ENCODE measurements at places on chromosomes 4 and X. TPM values are rescaled to one million over a fixed set of nuclear protein-coding genes. Genes with fewer than 3 reads are reported as not detected.
A peak's percentile ranks its signal among the peaks of the same experiment; 100 is the strongest.

DNA sequence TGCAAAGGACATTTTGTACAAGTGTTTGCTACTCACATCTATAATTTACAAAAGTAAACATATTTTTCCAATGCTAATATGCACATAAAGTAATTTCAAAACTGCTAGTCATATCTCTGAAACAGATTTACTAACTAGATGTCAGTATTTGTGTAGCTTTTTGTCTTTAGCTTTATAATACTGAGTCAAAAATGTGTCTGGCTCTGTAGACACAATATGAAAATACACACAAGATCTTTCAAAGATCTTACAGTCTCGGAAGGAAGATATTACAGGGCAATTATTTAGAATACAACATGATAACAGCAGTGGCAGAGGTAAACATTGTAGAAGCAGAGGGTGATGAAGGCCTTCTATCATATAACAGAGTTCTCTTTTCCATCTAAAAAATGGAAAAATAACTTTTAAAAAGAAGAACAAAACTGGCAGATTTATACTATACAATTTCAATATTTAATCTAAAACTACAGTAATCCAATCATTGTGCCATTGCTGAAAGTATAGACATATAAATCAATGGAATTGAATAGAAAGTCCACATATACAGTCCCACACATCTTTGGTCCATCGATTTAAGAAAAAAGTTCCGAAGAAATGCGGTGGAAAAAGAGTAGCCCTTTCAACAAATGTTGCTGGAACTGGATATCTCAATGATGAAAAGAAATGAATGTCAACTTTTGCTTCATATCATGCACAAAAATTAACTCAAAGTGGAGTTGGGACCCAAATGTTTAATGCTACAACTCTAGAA lies 29.4 kb downstream of the ARAP2 start:
- no peak for DNase-seq

Gene DGKK
- not detected for total RNA-seq

GRCh38 chr4:118348886-118349285 lies 3.9 kb downstream of the PRSS12 start:
- DNase-seq: no peak

GRCh38 chrX:22652596-22652995 lies 347.2 kb upstream of the DDX53 start:
- no peak for DNase-seq

Gene GABRA4
- 3.8 TPM for total RNA-seq

- no peak for DNase-seq
Measured at GRCh38 chr4:114136069-114136468, 156.6 kb upstream of the ARSJ start.

- DNase-seq: no peak
Measured at GRCh38 chrX:154715825-154716224, 35.1 kb downstream of the GAB3 start.

GRCh38 chr4:27048429-27049238 lies 188.0 kb downstream of the STIM2 start:
- no peak for DNase-seq

- DNase-seq: peak; percentile 82
Measured at GRCh38 chr4:123398066-123398852, 1.7 kb downstream of the SPRY1 start.

Gene SCML2
- total RNA-seq: 1.4 TPM

Gene RTL9
- 0.38 TPM for total RNA-seq

- no peak for DNase-seq
Measured at GRCh38 chrX:24860140-24860539, 155.6 kb downstream of the ARX start.

DNA sequence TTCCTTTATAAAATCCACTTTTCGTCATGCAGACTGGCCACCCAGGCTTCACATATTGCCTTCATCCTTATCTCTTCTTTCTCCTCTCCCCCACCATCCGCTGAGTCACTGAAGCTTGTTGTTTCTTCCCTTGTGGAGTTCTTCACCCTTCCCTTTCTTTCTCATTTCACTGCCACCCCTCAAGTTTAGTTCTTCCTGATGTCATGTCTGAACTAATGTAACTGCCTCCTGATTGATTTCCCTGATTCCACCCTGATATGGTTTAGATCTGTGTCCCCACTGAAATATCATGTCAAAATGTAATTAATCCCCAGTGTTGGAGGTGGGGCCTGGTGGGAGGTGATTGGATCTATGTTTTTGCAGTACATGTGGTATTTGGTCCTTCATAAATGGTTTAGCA lies 151.4 kb downstream of the CPEB2 start:
- no peak for DNase-seq

Gene OSTC
- total RNA-seq: 30.5 TPM

- no peak for DNase-seq
Measured at GRCh38 chrX:124239911-124240310, 92.5 kb upstream of the TEX13D start.

Gene ANOS1
- total RNA-seq: 4.9 TPM

- DNase-seq: no peak
Measured at GRCh38 chr4:10354746-10355145, 102.5 kb downstream of the ZNF518B start.

DNA sequence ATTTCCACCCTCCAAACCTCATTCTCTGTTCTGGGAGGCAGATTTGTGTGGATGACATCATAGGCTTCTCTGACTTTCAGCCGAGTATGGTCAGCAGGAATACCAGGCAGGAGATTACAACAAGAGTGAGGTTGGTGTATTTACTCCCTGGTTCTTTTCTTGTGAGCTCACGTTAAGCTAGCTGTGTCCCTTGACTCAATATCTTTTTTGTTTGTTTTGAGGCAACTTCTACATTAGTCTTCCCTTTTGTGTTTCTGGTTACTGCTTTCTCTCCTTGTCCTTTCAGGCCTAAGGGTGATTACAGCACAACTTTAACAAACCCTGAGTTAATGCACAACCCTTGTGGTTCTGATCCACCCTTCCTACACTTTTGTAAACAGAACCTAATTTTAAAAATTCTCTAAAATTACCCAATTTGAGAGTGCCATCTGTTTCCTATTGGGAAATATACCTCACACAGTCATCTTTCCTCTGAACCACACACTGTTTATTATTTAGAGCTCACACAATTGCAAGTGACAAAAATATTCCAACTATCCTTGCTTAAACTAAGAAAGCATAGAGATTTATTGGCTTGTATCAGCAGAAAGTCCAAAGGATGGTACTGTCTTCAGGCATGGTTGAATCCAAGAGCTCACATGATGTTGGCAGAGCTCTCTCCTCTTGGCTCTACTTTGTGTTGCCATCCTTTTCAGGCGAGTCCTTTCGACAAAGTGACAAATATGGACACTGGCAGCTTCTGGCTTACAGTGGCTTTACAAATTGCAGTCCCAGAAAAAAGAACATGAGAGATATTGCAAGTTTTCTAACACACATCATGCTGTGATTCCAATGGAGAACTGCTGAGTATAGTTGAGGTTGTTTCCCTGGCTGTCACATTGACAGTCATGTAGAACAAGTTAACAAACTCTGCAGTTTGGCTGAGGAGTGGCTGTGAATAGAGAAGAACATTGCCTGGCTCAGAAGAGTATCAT lies 150.5 kb upstream of the DDIT4L start:
- DNase-seq: no peak

DNA sequence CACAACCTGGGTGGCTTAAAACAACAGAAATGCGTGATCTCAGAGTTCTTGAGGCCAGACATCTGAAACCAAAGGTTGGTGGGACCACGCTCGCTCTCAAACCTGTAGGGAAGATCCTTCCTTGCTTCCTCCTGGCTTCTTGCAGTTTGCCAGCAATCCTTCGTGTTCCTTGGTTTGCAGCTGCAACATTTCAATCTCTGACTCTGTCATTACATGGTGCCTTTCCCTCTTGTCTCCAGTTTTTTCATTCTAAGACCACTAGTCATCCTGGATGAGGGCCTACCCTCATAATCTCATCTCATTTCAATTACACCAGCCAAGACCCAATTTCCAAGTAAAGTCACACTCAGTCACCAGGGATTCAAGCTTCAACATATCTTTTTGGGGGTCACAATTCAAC lies 388.0 kb downstream of the GPM6A start:
- no peak for DNase-seq

Gene HSD17B13
- total RNA-seq: 0.22 TPM

DNA sequence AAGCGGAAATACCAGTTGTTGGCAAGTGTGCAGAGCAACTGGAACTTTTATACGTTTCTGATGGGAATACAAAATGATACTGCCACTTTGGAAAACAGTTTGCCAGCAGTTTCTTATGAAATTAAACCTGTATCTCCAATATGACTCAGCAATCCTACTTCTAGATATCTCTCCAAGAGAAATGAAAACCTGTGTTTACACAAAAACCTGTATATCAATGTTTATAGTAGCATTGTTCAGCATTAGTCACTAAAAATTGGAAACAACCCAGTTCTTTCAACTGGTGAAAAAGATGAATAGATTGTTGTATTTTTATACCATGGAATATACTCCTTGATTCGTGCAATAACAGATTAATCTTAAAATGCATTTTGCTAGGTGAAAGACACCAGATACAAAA lies 26.8 kb downstream of the ATP7A start:
- no peak for DNase-seq

DNA sequence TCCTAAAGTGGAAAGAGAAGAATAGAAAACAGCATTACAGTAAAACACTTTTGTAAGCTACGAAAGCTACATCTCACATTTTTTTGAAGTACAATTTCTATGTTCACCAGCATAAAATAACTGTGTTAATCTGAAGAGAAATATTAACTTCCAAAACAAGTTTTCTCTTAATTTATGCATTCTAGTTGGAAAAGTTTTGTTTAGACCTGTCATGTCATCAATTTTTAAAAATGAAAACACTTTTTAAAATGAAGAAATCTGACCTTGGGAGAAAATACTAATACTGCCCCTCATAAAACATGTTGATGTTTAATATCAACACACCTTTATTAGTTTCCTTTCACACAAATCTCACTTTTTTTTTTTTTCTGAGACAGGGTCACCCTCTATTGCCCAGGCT lies 45.2 kb downstream of the CCDC158 start:
- DNase-seq: no peak
